Epithelial cell of esophagus (primary cell): ENCODE measurements at places on chromosomes 2 and 18.

DNA sequence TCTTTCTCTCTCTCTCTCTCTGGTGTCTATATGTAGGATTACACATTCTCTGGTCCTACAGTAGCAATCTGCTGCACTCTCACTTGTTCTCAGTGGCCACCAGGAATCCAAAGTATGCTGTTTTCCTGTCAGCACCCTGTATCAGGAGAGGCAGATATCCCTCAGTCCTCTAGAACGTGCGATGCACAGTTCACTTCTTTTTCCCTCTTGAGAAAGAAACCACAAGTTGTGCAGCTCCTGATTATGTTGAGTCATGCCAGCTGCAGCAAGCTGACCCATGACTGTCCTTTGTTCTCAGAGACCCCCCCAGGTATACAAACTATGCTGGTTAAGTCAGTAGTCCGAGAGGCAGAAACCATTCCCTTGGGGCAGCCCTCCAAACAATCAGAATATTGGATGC is 54.6 kb downstream of the LANCL1 start:
- DNase-seq: peak; percentile 29

DNA sequence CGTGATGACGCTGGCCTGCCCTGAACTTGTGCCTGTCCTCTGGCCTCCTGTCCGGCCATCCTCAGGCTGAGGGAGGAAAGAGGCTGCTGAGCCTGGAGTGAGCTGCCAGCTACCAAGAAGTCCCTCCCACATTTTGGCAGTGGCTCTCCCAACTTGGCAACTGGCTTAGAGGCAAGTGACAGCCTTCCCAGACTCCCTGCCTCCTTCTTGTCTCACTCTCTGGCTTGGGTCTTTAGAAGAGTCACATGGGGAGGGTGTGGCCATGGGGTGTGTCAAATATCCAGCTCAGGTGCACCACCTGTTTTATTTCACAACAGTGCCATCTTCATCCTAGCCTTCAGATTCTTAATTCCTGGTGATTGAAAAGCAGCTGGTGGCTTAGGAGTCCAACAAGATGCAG is 222.9 kb downstream of the PRKCE start:
- DNase-seq: peak; percentile 25

DNA sequence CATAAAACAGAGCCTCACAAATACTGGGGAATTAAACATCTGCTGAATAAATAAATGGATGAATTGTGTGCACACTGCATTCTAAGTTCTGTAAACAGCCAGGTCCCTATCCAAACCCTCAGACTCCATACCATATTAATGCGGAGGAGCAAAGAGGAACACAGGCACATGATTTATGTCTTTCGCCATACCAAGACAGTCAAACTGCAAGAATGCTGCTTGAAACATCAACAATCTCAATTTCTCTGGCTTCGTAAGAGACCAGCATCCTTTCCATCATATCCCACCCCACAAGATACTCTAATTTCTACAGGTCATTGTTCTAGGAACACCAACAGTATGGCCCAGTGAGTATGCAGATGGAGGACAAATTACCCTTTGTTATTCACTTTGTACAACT is 15.0 kb downstream of the KANSL3 start:
- DNase-seq: no peak

- no peak for DNase-seq
These were observed 458.7 kb upstream of the HS6ST1 start for GRCh38 chr2:128777196-128778035.

- no peak for DNase-seq
These were observed 61.3 kb downstream of the MCFD2 start for GRCh38 chr2:46854260-46854659.

DNA sequence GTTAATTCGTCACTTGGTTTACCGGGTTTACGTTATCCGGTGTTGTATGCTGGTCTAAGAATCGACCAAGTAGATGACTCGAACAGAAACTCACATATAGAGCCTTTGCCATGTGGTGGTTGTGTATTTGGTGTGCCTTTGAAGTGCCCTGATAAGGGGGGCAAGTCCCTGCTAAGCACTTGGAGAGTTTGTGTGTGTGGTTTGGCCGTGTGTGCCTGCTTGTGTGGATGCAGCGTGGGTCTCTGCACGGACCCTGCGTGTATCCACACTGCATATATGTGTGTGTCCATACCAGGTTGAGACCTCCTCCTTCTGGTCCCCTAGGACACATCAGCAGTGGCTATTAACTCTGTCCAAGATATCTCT is 2.4 kb upstream of the CELF4 start:
- no peak for DNase-seq

DNA sequence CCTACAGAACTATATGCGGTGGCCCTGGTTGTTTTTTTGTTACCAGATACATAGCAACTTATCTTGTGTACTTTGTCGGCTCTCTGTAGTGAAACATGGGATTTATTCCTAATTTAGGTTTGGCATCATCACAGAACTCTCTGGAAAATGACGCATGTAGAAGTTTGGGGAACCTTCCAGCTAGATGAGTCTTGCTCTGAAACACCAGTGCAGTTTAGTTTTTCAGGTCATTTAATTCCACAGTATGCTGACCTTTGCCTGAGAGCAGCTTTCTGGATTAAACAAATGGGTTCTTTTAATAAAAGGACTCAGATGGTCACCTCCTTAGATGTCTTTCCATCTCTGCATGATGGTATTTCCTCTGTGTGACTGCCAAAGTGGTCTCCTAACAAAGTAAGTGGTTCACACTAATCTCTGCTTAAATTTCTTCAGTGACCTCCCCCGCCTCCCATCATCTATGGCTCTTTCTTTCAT is 39.9 kb downstream of the MYO3B start:
- DNase-seq: no peak

DNA sequence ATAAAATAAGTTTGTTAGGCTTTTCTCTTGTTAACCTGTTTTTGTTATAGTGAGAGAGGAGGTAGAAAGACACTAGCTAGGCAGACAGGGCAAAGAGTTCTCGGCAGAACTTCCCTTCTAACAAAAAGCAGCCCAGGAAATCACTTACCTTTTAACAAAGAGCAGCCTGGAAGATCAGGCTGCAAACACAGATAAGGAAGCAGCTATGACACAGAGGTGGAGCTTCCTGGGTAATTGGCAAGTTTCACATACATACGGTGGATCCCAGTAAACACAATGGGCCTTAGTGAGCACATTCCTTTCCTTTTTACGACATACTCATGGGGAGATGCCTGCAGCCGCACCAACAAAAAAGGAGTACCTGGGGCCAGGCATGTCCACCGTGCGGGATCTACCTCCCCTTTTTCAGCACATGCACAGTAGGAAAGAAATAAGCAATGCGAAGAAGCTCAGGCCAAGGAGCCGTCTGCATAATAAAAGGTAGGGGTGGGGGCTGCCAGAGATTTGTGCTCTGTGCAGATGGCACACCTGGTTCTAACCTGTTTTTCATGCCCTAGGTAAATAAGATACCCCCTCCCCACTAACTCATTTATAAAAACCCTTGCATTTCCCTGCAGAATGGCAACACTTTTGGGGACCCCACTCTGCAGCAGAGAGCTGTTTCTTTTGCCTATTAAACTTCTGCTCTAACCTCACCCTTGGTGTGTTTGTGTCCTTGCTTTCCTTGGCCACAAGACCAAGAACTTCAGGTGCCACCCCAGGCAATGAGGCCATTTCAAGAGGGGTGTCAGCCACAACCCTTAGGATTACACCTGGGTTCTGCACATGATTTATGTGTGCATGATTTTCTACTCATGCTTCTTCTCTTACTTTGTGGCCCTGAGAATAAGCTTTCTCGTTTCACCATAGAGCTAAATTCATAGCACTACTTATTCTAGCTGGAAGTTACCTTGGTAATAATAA is 26.5 kb downstream of the MDH1 start:
- DNase-seq: peak; percentile 86

- no peak for DNase-seq
These were observed 251.8 kb downstream of the LPIN1 start for GRCh38 chr2:11998218-11998617.

DNA sequence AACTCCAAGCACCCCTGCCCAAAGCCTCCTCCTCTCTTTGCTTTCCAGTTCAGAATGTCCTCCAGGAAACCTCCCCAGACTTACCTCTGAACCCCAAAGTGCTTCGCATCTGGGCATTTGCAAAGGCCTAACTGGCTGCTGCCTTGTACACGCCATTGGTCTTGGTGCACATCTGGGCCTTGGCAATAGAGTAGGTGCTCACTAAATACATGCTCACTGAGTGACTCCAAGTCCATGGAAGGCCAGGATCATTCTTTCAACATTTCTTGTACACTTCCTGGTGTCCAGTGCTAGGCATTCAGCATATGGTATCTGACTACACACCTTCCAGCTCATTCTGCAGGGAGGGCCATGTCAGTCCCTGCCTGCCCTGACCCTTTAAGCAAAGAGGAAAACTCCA is 28.4 kb downstream of the MRPL35 start:
- DNase-seq: no peak

DNA sequence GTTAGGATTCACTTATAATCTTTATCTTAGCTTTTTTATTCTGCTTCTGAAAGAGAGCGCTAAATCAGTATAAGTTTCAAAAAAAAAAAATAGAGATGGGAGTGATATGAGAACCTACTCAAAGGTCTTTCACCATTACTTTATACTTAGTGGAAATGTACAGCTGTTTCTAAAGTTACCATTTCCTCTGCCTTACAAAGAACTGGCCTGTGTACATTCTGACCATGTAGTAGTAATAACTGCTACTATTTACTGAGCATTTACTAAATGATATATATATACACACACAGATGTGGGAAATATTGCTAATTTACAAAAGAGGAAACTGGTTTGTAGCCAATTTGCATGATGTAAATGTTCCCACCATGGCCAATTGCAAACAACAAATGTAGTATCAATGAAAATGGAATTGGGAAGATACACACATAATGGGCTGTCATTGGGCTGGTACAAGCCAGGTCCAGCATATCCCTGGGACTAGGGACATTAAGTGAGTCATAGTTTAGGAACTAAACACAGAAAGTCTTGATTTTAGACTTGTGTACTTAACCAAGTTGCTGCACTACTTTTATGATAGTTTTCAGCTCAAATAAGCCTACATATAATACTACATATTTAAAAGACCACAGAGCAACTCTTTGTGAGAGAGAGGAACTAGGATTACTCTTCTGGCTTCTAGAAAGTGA is 67.1 kb downstream of the DYNC1I2 start:
- no peak for DNase-seq

DNA sequence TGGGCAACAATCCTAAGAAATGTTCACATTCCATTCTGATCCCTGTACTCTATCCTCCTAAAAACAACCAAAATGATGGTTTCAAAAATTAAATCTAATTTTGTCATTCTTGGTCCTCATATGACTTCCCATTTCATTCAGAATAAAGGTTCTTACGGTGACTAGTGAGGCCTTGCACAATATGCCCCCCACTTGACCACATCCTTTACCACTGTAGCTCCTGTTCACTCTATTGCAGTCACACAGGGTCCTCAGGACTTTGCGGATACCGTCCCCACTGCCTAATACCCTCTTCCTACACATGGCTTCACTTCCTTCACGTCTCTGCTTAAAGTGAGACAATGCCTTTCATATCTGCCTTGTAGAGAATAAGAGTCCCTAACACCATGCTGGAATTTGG is 1058.7 kb upstream of the KLHL29 start:
- DNase-seq: no peak

- DNase-seq: no peak
These were observed 1358.1 kb upstream of the DDX18 start for GRCh38 chr2:116456429-116456828.

DNA sequence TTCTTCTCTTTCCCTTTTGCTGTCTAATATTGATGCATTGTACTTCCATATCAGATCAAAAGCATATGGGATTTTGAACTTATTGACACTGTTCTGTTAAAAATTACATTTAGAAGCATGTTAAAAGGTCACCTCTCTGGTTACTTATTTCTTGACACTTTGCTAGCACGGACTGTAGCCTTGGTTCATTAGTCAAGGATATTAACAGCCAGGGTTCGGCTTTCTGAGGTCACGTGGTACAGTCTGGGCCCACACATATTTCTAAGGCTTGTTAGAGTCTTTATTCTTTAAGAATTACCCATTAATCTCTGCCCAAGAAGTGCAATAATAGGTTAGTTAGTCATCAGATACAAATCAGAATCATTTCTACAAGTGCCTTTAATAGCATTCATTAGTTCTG is 1035.8 kb upstream of the FANCL start:
- DNase-seq: no peak

DNA sequence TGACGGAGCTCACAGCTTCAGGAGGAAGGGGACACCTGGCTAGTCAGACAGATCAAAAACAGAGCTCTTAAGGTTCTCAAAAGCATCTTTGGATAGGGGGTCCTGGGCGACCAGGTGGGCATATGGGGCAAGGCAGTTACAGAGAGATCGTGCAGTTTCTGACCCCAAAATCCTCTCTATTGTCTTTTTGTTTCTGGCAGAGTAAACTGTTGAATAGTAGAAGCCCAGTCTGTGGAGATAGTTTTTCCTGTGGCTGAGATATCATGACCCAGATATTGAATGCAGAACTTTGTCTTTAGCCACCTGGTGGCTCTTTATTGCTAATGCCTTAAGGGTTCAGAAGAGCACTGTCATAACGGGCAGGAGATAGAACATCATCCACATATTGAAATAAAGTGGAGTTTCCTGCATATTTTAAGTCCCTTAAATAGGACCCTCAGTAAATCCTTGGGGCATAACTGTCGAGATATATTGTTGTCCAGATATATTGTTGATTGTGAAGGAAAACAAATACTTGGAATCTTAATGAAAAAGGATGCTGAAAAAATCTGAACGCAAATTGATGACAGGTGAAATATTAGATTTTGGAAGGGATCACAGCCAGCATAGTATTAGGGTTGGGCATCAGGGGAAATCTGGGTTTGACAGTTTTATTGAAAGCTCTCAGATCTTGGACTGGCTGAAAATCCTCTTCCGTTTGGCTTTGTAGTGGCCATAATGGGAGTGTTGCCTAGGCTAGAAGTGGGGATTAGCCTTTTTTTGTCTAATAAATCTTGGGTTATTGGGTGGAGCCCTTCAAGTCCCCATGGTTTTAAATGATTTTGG is 14.1 kb upstream of the ZDBF2 start:
- DNase-seq: peak; percentile 49

GRCh38 chr2:232538671-232539070 is 821 bp upstream of the CHRNG start:
- DNase-seq: no peak

DNA sequence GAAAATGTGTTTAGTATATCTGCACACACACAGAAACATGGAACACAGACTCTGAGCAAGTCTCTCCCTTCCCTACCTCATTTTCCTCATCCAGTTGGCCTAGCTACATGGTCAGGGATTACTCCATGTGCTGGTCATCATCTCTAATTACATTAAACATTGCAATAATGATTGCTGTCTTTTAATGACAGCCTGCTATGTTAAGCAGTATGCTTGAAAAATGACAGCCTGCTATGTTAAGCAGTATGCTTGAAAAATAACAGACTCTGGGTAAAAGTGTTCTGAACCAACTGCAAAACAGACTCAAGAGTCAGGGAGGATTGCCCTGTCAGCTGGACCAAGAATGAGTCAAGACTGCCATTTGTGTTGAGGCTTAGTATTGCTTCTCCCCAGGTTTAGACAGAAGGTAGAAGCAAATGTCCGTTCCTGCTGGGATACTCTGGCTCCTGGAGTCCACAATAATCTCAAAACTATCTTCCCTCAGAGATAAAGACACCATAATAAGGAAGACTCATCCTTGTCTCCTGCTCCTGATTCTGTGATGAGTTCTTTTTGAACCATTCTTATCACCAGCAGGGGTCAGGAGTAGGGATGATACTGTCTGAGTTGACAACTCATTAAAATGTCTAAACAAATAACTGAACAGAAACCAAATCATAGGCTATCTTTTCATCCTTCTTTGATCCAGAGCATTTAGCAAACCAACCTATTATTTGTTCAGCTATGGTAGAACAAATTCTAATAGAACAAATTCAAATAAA is 57.7 kb downstream of the CCDC93 start:
- peak; percentile 31 for DNase-seq

- peak; percentile 46 for DNase-seq
These were observed 39.3 kb upstream of the CREB1 start for GRCh38 chr2:207490441-207490840.

GRCh38 chr2:219220652-219221402 is 2.1 kb upstream of the ABCB6 start:
- DNase-seq: no peak
